ENCODE measurements at places on chromosomes 6 and 20.

GRCh38 chr6:170459451-170459850, 93.7 kb downstream of the PSMB1 start:
- DNase-seq = peak; percentile 55

DNA sequence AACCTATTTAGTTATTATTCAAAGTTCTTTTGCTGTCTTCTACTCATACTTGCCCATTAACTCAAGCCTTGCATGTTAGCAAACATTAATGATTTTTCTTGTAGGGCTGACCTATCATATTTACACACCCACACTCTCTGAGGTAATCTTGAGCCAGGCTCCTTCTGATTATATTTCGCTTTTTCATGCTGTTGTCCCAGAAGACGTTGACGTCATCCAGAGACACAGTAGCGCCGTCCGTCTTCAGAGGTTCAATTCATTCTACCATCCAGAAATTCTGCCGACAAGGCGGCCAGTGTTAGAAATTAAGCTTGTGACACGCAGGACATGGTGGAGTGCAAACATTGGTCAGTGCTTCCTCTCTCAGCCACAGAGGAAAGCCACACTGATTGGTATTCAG, 584.7 kb downstream of the BMP2 start:
- DNase-seq = no peak

GRCh38 chr6:44101832-44102231, 25.4 kb downstream of the MRPL14 start:
- no peak for DNase-seq

DNA sequence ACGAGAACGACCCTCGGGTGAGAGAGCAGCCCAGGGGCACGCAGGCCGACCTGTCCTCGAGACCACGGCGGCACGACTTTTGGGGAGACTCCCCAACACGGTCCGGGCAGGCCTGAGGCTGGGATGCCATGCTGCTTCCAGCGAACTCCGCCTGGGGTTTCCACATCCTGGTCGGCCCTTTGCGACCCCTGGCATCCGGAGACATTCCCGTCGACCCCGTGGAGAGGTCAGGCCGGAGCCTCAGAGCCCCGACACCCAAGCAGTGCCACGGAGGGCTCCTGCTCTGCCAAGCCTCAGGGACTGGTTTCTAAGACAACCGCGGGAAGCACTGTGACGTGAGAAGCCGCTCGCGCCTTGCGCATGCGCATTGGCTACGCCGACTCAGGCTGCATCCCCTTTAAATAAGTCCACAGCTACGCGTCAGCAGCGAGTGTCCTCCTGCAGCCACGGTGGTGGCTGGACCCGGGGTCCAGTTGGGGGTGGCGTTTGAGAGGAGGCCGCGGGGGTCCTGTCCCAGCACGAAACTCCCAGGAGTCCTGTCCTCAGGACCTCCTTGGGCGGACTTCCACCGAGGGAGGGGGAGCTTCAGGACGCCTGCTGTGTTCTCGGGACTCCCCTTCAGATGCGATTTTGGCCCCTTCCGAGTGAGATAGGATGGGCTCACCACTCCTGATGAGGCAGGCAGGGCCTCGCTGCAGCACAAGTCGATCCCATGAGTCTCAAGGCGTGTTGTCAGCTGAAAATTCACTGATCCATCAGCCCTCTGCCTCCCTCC, 1089.3 kb upstream of the DEFB115 start:
- peak; percentile 22 for DNase-seq

GRCh38 chr6:30067460-30068139, 602 bp downstream of the PPP1R11 start:
- DNase-seq = peak; percentile 86

DNA sequence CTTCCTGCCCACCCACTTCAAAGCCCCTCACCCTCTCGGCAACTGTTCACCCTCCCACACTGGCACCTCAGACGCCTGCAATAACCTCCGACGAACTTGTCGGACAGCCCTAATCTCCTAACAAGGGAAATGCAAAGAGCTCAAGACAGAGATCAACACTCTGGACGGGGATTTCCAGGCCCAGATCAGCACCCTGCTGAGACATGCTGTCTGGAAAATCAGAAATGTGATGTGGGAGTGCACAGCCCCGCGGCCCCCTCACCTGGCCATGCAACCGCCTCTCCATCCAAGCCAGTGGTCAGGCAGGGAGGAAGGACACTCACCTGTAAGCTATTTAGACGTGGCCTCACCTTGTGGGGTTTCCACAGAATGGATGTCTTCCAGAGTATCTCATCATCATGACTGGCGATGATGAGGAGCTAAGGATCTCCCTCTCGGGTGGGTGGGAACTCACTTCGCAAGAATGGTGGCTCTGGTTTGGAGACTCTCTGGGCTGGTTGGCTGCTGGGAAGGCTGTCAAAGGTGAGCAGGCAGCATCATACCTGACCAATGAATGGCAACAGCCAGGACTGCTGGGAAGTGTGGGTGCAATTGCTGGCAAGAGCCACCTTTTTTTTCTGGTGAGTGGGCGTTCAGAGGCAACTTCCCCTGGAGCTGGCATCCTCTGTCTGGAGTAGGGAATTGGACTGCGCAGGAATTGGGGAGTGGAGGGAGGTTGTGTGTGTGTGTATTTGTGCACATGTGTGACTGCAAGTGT, 28.1 kb upstream of the ADTRP start:
- no peak for DNase-seq

Data from left cardiac atrium (tissue), 4 donors.